ENCODE measurements at places on chromosomes 11 and 22. TPM values are rescaled to one million over a fixed set of nuclear protein-coding genes. Genes with fewer than 3 reads are reported as not detected.
A peak's percentile ranks its signal among the peaks of the same experiment; 100 is the strongest.

PARVA gene
- total RNA-seq: 84.0 TPM

MICAL3 gene
- 31.2 TPM for total RNA-seq

- no peak for DNase-seq
Measured at GRCh38 chr11:1623716-1624115, 1.8 kb upstream of the KRTAP5-4 start.

GRCh38 chr11:40567392-40567791 lies 892.1 kb downstream of the LRRC4C start:
- no peak for DNase-seq

RASSF10 gene
- 4.8 TPM for total RNA-seq

DNA sequence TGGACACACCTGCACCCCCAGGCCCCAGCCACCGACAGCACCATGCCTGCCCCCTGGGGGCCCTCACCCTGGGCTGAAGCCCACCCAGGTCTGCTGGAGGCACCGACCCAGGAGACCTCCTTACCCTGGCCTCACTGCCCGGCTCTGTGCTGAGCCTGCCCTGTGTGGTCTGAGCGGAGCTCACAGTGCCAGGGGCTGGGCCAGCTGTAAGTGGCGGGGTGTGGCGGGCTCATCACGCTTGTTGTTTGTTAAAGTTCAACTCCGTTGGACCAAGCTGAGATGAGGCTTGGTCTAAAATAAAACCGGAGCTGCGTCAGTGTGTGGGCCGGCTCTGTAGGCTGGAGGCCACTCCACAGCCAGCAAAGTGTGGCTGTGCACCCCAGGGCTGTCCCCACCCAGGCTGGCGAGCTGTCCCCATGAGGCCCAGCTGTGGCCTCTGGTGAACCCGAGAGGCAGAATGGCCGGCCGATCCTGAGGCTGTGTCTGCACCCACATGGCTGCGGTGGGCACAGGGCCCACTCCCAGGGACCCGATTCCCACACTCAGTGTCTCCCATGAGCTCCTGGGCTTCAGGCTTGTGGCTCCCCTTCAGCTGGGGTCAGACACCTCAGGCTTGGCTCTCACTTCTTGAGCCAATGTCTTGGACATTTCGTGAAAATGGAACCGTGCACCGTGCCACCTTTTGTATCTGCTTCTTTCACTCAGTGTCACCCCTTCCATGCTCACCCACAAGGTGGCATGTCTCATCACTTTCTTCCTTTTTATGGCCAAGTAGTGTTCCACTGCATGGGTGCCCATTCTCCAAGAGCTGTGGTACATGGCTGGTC lies 137.9 kb downstream of the CTTN start:
- DNase-seq: peak; percentile 56

DNA sequence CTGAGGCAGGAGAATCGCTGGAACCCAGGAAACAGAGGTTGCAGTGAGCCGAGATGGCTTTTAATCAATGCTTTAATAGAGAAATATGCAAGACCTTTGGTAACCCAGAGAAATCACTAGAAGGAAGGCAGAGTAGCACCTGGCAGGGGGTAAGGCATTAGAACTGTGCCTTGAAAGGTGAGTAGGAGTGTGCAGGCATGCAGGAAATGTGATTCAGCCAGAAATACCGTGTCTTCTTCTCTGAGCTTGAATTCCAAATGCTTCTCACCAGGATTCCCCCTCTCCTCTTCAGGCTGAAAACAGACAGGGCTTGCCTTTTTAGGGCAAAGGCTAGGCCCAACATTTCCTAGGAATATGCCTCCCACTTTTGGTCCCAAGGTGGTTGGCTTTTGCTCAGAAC lies 51.0 kb downstream of the OR4D9 start:
- no peak for DNase-seq

DNA sequence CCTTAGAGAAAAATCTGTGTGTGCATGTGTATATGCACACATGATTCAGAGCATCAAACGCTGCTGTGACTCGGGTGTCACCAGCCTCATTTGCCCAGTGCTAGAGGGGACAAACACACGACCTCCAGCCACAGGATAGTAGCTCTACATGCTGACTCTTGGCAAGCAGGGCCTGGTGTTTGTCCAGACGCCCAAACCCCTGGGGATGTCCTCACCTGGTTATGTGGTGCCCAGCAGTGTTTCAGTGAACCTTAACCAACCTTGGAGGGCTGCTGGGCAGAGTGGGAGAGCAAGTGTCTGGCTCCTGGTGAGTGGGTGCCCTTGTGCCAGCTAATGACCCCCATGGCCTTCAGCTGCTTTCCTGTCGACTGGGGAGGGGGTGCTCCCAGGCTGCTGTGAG lies 26.7 kb downstream of the IGLL1 start:
- peak; percentile 25 for DNase-seq
